SW 1271 (cell line): ENCODE measurements at places on chromosomes 5 and 9.

GRCh38 chr5:89729623-89730301 is 679.8 kb downstream of the CETN3 start:
- peak; percentile 13 for DNase-seq

DNA sequence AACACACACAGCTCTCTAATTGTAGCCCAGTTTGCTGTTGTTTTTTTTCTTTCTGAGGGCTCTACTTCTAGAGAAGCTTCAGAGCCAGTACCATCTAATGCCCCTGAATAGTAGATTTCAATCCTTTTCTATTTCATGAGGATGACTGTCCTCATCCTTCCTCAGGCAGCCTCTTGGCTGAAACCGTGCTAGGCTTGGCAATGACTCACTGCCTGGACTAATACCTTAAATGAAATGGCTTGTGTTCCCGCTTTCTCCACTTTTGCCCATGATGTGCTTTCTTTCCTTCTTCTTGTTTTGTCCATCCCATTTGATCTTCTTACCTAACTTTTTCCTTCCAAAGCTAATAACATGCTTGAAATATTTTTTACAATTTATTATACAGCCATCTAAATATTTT is 80.1 kb downstream of the ITGA1 start:
- DNase-seq, result no peak

DNA sequence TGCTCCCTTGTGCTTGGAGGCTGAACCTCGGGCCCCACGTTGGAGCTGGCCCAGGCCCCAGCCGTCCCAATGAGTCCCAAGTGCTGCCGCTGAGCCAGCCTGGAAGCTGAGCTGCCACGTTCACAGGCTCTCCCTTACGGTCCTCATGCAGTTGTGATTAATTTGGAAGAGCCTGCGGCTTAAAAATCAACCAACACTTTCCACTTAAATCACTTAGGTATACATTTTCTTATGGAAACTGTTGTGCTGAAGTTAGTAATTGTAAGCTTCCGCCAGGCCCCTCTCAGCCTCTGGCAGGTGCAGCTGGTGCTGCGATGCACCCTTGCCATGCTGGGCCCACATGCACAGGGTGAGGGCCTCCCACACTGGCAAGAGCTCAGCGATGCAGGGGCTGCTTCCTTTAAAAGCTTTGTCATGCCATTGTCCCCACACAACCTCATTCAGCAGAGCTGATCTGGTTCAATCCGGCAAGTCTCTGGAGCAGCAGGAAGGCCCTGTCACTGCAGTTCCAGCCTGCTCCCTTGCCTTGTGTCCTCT is 61.0 kb downstream of the IPPK start:
- DNase-seq, result no peak

DNA sequence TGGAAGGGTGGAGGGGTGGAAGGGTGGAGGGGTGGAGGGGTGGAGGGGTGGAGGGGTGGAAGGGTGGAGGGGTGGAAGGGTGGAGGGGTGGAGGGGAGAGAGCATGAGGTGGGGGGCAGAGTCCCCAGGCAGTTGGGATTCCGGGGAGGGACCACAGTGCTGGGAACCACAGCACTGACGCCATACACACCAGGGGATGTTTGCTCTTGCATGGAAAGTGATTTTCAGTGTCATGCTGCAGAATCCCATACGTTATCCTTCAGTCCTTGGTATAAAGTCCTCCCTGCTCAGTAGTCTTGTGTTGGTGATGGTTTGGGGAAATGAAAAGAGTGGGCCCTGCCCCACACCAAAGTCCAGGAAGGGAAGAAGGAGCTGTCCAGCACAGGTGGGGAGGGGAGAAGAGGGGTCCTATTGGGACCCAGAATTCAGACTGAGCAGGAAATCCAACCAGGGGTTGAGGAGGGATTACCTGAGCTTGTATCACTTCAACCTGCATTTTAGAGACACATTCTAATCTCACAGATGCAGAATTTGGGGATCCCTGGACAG is 5.5 kb upstream of the FIBCD1 start:
- DNase-seq, result no peak

- no peak for DNase-seq
These were observed 46.5 kb upstream of the FRRS1L start for GRCh38 chr9:109213285-109214121.

DNA sequence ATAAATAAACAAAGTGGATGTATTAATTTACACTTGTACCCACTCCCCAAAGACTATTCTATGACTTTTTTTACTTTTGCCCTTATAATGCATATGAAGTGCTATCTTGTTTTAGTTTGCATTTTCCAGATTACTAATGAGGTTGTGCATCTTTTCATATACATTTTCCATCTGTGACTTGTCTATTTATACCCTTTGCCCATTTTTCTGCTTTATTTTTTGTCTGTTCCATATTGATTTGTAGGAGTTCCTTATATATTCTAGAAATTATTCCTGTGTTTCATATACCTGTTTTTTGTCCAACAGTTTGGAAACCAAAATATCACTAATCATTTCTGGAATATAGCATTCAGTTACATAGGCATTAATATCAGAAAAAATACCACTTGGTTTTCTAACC is 54.0 kb upstream of the SLC30A5 start:
- no peak for DNase-seq

DNA sequence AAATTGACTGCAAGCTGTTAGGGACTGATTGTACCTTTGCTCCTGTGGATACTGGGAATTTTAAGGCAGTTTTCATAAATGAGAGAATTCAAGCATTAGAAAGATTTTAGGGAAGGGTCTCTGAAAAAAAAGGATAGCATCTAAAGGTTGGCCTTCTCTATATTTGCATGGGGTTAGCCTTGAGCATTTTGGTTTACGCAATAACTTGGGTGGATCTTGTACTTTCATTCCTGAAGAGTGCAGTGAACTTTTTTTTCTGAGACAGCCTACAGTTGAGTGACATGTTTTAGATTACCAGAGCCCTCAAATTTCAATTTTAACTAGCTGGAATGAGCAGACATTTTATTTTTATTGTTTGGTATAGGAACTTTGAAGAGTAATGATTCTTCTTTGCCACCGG is 91.6 kb upstream of the NR3C1 start:
- DNase-seq, result no peak
